ENCODE measurements at places on chromosomes 13 and 19.

GRCh38 chr13:68727165-68727564, 1380.5 kb upstream of the ATXN8OS start:
- peak; percentile 47 for DNase-seq

GRCh38 chr19:50269653-50270052, 59.5 kb downstream of the KCNC3 start:
- no peak for DNase-seq

DNA sequence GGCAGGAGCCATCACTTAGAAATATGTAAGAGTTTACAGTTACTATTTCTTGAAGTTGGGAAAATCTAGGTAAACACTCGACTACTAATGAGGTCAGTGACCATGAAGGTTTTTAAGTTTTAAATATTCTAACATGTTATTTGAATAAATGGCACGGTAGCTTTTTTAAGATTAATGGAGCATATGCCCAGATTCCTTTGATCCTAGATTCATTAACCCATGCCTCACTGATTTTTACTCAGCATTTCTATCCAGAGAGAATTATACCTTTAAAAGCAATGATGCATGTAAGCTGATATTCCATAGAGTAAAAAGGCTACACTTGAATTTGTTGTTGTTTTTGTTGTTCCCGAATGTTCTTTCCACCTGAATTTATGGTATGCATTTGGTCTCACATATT, 541.4 kb downstream of the DACH1 start:
- no peak for DNase-seq

GRCh38 chr19:18173572-18174288, at the start of gene IFI30:
Gene IFI30 (plus strand): TSS chr19:18173813. CDS start chr19:18173842, 29 bp downstream.
- DNase-seq = no peak

- DNase-seq = no peak
These were observed 1.2 kb downstream of the KLF12 start for GRCh38 chr13:74132776-74133656.

- peak; percentile 28 for DNase-seq
These were observed 173.2 kb upstream of the TRPC4 start for GRCh38 chr13:38042771-38043170.

DNA sequence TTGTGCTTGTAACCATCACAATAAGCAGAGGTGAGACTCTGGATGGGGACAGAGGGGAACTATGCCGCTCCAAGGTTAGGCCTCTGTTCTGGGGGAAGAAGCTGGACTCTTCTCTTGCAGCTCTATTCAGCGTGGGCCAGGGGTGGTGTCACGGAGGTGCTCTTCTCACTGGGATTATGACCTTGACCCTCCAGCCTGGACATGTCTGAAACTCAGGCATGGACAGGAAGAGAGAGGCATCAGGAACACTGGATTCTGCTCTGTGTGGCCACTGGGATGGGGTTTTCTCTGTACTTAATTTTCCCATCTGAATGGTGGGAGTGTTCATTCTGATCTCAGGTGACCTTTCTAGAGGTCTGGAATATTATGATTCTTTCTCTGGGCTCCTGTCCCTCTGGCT, 7.6 kb downstream of the MEGF8 start:
- DNase-seq = no peak

- no peak for DNase-seq
These were observed 800 bp downstream of the RPL28 start for GRCh38 chr19:55386493-55386971.

- no peak for DNase-seq
These were observed 6.9 kb upstream of the ZNF431 start for GRCh38 chr19:21134934-21135366.

DNA sequence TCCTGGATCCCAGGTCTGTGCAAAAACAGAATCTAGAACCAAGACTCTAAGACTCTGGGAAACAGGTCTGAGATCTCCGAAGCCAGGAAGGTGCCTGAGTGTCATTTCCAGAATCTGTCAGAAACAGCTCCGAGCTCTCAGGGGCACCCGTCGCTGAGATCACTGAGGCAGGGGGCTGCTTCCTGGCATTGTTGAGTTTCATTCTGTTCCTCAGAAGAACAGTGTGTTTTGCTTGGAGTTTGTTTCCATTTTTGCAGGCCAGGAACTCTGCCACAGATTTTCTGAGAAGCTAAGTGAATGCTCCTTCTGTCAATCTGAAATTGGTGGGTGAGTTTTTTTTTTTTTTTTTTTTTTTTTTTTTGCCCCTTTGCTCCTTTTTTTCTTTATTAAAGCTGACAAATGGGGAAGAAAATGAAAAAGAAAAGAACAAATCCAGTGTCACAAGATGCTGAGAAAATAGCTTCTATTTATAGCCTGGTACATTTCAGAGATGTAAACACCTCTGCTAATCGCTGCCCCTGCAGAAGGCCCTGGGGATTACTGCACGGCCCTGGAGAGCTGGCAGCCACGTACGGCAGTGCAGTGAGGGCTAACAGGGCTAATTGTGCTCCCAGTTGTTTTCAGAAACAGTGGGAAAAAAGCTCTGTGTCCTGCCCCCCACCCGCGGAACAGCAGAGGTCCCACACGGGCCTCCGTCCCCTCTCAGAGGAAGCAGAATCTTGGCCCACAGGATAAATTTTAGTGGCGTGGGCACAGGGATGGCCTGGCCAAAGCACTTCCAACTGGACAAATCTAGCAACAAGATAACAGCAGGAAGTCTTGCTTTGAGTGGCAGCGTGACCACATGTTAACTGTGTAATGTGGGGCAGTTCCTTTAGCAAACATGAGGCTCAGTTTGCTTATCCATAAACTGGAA, 237.6 kb upstream of the IRS2 start:
- no peak for DNase-seq

- no peak for DNase-seq
These were observed 375.1 kb downstream of the KLF5 start for GRCh38 chr13:73433890-73434289.

DNA sequence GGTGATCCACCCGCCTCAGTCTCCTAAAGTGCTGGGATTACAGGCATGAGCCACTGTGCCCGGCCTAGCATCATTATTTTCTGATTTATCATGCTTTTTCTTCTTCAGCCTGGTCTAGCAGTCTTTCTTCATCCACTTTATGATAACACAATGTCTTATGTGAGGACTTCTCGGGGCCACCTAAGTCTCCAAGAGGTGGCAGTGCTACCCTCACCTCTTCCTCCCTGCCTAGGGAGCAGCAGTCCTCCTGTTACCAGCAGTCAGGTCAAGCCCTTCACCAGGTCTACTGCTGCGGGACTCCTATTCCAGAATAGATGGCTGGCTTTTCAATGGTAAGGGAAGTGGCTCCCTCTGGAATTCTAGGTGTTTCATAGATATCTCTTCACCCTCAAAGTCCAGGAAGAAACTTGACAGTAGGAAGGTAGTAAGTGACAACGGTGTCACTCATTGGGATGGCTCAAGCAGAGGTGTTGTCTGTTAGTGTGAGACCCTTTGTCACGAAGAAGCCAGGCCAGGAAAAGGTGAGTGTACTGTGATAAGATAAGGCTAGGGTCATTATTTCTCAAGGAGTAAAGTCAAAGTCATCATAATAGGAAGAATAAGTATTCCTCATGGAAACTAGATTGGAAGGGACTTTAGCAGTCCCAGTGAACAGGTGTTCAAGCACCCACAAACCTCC, 164.0 kb downstream of the KLF5 start:
- DNase-seq = no peak

DNA sequence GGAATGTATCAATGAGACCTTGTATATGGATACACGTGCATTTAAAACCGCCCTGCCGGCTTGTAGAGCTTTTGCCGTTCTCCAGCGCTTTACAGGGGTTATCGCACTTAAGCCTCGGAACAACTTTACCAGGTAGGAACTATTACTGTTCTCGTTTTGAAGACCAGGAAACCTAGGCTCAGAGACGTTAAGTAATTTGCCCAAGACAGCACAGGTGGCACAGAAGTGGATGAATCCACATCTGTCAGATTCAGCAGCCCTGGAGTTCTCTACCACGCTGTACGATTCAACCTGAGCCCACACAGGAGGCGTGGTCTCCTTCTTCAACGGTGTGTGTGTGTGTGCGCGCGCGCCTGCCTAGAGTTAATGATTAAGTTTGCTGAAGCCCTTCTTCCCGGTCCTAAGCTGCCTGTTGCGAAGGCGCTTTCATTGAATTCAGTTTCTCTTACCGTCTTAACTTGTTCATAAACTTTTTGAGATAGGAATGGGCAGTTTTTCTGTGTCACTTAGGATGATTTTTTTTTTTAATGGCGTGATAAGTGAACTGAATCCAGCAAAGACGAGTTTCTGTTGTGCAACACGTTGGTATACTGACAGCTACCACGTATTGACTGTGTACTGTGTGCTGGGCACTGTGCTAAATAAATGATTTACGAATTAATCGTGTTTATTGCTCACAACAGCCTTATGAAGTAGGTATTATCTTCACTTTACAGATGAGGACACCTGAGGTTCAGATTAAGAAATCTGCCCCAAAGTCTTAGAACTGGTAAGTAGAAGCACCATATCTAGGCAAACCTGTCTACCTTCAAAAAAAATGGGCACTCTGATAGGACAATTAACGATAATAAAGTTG, 67.4 kb downstream of the KCNRG start:
- DNase-seq = no peak

DNA sequence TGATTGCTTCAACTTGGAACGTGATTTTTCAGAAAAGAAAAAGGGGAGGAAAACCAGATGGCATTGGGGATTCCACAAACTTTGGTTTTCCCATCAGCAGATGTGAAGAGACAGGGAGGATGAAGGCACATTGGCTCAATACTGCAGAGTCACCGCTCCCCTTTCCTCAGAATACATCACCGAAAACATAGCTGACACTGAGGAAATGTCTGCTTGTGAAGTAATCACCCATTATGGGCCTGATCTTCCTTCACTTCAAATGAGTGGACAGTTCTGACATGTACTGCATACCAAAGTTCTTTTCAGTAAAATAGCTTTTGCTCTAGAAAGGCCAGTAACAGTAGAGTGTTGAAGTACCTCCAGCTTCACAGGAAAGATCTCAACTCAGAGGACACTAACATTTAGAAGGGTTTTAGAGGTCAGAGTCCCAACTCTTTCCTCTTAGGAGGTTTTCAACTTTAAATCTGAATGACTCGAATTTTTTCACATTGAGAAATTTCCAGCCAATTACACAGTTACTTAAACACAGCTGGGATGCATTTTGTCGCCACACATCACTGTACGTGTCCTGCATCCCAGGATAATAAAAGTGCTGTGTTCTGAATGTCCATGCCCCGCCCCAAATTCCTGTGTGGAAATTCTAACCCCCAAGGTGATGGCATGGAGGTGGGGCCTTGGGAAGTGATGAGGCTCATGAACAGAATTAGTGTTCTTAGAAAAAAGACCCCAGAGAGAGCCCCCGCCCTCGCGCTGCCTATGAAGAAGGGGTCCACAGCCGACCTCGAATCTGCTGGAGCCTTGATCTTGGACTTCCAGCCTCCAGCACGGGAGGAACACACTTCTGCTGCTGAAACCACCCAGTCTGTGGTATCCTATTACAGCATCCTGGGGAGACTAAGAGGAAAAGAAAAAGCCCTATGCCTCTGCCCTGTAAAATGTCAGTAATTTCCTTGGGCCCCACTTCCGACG, 77.7 kb downstream of the COL4A1 start:
- DNase-seq = no peak

GRCh38 chr13:86813198-86813597, 858.0 kb upstream of the SLITRK5 start:
- no peak for DNase-seq

- DNase-seq = peak; percentile 49
These were observed 899.3 kb downstream of the UQCRFS1 start for GRCh38 chr19:28313633-28314032.

GRCh38 chr13:103134271-103134670, 68.1 kb upstream of the SLC10A2 start:
- DNase-seq = no peak

DNA sequence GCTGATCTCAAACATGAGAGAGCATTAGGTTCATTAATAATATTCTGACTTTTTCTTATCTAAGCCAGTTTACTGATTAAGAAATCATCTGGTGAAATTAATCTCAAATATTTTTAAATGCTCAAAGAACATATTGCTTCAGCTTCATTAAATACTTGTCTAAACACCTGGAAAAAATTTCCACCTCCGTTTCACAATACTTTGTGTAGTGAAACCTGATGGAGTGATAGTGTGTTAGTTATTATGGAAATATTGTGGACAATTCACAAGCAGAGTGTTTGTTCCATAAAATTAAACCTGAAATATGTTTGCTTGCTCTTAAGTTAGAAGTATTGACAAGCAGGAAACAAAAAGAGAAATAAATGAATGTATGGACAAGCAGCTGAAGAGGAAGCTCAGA, 57.3 kb upstream of the RNF113B start:
- DNase-seq = no peak

DNA sequence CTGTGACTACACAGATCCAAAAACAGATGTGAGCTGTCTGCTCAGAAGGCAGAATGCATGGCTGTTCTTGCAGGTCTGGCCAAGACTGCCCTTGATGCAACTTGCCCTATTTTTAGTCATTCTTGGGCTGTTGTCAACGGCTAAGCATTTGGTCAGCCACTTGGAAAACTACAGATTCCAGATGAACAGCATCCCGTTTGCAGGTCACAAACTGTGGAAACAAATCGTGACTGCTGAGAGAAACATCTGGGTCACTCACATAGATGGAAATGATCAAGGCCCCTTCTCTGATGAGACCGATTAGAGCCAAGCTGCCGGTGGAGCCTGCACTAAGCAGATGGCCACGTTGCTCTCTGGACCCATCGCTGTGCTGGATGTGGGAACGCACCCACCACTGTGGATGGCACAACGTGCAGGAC, 15.4 kb upstream of the METTL21C start:
- DNase-seq = no peak

DNA sequence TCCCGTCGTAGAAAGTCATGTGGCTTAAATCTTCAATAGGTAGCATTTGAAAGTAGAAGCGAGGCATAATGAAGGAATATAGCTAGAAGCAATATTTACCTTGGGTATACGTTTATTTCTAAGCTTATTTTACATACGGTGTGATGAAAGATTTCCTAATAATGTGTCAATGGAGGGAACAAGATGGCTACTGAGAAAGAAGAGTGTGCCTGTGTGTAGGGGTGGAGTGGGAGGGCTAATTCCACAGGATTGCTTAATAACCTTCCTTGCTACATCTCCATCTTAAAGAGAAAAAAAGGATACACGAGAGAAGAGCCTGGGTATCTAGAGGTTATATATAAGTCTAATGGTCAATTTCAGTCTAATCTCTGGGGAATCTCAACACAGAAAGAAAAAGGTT, 2.0 kb downstream of the SPART start:
- DNase-seq = no peak

- DNase-seq = no peak
These were observed 628 bp downstream of the MRPL34 start for GRCh38 chr19:17306285-17306714.
